ENCODE measurements at places on chromosomes 3 and 15.

DNA sequence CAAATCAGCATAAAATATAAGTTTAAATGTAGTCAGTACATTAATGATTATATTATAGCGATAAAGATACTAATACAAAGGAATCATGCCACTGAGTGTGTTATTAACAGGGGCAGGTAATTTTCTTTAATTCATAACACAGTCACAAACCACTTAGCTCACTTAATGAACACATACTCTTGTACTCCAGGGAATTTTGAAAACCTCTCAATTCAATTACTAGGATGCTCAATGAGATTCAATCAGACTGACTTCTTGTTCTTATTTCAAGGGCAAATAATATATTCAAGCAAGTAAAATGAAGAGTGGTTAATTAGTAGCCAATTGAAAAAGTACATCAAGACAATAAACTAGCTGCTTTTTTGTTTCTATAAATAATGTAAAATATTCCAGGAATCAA lies 5.8 kb upstream of the SUCNR1 start:
- no peak for DNase-seq

DNA sequence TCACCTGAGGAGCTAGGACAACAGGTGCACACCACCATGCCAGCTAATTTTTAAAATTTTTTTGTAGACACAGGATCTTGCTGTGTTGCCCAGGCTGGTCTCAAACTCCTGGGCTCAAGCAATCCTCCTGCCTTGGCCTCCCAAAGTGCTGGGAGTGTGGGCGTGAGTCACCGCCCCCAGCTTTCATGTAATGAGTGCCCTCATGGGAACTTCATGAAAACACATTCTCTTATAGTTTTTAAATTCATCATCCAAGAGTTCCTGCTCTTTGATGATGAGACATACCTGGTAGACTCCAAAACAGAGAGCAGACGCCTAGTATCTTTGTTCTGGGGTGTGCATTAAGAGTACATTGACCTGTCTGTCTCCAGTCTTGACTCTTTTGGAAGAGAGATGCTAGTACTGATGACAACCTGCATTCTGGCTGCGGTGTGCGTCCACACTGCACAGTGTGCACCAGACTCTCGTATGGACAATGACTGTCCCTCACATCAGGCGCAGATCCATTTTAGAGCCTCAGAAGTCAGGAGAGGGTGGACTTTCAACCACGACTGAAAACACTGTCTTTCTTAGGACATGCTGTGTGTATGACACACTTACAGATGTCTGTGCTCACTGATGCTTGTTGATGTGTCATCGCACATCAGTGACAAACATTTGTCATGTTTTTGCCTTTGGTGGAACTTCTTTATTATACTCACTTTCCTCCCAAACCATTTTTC lies 2.0 kb downstream of the NRROS start:
- DNase-seq = no peak

DNA sequence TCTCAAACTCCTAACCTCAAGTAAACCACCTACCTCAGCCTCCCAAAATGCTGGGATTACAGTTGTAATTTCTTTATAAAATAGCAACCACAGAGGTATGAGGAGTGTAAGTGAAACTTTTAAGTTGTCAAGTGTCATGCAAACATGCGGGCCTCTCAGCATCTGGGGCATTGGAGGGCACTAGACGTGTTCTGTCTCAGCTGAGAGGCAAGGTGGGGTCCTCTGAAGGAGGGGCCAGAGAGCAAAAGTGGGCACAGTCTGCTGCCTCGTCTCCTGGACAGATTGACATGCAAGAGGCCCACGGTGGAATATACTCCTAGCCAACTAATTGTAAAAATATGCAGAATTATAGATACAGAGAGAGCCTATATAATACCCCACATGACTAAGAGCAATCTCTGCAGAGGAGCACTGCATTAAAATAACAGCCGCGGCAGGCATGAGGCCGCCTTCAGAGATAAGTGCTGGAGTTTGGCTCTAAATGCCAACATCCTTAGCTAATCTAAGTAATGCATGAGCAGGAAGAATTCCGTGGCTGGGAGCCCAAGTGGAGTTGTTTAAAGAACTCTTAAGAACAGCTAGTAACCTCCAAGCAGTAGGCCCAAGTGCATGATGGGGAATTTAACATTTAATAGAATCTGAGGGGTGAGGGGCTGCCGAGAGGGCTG lies 87.8 kb upstream of the RNU6-1 start:
- no peak for DNase-seq

DNA sequence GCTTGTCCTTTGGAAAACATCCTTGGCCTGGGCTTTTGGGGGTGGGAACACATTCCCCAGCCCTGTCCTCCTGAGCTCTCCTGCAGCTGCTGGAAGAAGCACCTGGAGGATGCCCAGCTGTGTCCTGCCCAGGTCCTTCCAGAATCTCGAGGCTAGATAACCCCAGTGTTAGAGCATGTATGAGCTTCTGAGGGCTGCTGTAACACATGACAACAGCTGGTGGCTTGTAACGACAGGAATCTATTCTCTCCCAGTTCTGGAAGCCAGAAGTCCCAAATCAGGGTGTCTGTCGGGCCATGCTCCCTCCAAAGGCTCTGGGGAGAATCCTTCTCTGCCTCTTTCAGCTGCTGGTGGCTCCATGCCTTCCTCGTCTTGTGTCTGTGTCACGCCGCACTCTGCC lies 403.6 kb upstream of the C2CD4B start:
- no peak for DNase-seq

GRCh38 chr15:39204031-39204430 lies 376.8 kb upstream of the THBS1 start:
- DNase-seq = no peak

GRCh38 chr3:190024912-190025311 lies 95.8 kb downstream of the P3H2 start:
- DNase-seq = no peak

- no peak for DNase-seq
Measured at GRCh38 chr3:159821736-159822135, 166.9 kb upstream of the IL12A start.

DNA sequence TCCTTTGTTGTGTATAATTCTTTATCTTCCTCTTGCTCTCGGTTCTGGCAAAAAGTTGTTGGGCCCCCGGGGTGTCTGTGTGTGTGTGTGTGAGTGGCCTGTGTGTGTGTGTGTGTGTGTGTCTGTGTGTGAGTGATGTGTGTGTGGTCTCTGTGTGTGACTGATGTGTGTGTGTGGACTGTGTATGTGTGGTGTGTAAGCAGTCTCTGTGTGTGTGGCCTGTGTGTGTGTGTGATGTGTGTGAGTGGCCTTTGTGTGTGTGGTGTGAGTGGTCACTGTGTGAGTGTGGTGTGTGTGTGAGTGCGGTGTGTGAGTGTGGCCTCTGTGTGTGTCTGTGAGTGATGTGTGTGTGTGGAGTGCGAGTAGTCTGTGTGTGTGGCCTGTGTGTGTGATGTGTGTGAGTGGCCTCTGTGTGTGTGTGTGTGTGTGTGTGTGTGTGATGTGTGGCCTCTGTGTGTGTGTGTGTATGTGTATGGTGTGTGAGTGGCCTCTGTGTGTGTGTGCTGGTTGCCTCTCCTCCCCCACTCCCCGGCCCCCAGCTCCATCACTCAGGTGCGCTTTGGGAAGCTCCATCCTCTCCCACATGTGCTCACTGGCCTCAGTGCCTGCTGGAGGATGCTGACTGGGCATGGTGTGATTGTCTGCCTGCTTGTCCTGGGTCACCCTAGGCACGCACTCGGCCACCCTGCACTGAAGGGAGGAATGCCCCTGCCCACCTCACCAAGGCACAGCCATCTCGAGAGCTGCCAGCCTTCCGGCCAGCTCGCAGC lies 8.8 kb downstream of the LINGO1 start:
- DNase-seq = no peak

DNA sequence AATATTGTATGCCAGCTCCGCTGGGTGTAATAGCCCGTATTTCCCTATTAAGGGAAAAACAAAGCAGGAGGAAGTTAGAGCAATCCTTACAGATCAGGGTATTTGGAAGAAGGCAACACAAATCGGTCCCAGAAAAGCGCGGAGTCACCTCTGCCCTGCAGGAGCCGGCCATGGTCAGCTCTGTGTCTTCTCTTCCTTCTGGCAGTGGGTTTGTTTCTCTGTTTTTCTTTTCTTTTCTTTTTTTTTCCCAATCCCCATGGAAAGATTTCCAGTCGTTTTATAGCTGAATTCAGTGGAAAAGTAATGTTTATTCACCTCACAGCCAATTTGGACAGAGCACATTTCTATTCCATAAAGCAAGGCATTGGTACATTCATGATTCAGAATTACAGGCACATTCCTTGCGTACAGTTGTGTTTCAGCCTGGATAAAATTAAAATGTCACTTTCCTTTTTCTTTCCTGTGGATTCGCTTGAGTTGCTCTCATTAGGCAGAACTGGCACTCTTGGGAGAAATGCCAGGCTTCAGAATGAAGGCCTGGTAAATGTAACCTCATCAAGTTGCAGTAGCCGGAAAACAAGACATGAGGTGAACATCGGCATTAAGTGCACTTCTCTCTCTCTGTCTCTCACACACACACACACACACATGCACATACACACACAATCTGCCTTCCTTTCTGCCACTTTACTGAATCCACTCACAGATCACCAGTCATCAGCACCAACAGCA lies 204.5 kb upstream of the UBE2E1 start:
- no peak for DNase-seq

GRCh38 chr3:50521572-50521971 lies 18.1 kb upstream of the CACNA2D2 start:
- DNase-seq = no peak

DNA sequence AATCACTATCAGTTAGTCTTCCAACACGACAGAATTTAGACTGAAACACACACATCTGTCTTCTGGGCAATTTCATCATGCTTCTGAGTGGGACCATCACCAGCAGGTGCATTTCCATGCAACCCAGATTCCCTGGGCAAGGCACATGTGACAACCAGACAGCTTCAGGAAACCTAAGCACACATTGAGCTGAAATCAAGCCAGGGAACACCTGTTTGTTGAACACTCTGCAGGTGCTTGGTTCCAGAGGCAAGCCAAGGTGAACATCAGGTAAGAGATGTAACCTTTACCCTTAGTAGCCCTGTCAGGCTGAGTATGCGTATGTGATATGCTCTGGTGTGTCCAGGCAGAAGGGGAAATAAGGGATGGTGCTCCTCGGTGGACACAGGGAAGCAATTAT lies 3.3 kb upstream of the PSMD2 start:
- no peak for DNase-seq

DNA sequence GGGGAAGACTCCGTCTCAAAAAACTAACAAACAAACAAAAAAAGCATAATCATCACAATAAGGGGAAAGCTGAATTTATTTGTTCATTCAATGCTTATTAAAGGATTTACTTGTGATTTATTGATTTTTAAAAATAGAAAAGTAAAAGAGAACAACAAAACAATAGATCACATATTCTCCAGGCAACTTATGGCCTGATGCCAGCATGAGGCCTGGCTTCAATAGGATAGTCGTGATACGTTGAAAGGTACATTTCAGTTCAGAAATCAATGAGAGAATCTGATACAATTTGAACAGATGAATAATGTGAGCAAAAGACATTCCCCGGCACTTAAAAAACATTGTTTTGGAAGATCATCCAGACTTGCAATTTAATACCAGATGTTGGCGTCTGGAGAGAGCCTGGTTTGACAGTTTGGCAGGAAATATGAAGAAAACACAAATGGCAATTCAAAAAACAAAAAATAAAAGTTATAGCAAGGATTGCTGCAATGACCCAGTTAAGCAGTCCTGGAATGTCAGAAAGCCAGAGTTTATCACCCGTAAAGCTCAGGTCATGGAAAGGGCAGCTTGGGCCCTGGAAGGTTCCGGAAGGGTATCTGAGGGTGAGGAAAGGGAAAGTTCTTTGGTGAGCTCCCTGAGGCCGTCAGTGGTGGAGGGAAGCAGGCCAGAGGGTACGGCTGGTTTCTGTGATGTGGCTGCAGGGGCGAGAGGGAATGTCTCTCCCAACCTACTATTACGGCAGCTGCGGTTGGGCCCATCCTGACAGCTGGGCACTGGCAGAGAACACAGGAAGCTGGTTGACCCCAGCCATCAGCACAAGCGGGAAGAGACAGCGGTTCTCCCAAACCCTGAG lies 230.2 kb upstream of the HES1 start:
- DNase-seq = no peak

GRCh38 chr3:58725326-58725853 lies 58.8 kb upstream of the FAM3D start:
- DNase-seq = no peak

- no peak for DNase-seq
Measured at GRCh38 chr15:65067645-65068402, at the start of gene RASL12. Gene RASL12 (minus strand): TSS chr15:65067991. CDS start chr15:65067835, 156 bp downstream.

GRCh38 chr3:55484801-55485791 lies 2.0 kb downstream of the WNT5A start:
- DNase-seq = peak; percentile 85

- no peak for DNase-seq
Measured at GRCh38 chr3:179949869-179950268, 86.9 kb downstream of the PEX5L start.

DNA sequence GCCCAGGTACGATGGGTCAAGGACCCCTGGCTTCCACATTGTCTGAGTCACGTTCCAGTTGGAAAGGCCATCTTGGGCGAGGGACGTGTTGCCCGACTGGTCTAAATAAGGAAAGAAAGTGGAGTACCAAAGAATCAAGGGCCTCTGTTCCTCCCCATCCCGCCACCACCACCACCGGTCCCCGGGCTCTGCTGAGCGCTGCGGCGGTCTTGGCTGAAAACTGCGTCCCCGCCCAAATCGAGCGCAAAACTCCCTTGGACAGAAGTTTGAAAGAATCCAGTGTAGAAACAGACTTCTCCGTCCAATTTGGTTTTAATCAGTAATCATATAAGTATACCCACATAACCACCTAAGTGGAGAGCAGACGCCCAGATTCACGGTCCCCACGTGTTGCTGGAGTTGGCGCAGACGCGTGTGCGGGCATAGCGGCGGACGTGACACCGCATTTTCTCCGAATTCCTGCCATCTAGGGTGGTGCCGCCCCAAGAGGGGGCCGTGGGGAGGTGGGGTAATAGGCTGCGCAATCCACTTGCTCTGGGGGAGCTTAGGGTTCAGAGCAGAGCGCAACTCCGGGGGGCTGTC lies 243.8 kb upstream of the TOPAZ1 start:
- peak; percentile 51 for DNase-seq

DNA sequence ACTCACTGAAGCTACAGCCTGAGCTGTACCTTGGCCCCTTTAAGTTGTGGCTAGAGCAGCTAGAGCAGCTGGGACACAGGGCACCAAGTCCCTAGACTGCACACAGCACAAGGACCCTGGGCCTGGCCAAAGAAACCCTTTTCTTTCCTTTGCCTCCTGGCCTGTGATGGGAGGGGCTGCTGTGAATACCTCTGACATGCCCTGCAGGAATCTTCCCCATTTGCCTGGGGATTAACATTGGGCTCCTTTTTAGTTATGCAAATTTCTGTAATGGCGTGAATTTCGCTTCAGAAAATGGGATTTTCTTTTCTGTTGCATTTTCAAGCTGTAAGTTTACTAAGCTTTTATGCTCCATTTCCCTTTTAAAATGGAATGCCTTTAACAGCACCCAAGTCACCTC lies 611.2 kb upstream of the ARPP21 start:
- no peak for DNase-seq

GRCh38 chr15:74631408-74631807 lies 15.8 kb downstream of the CLK3 start:
- no peak for DNase-seq

GRCh38 chr3:3101660-3102458 lies 8.3 kb downstream of the IL5RA start:
- DNase-seq = no peak

- DNase-seq = no peak
Measured at GRCh38 chr15:34821831-34822230, 26.5 kb upstream of the ACTC1 start.

Measured in germinal center (tissue), 1 donor.